Thoracic aorta (tissue), 2 donors: ENCODE measurements at places on chromosomes 16 and 17. TPM values are rescaled to one million over a fixed set of nuclear protein-coding genes. Genes with fewer than 3 reads are reported as not detected.

GRCh38 chr16:4232541-4233386, 9.1 kb downstream of the SRL start:
- no peak overlapping the region for H3K27ac ChIP-seq
- no peak for DNase-seq
- no peaks in the 10 kb centered on the region for H3K36me3 ChIP-seq
- no peaks in the 10 kb centered on the region for H3K27me3 ChIP-seq
- no peak overlapping the region for H3K4me3 ChIP-seq

DNA sequence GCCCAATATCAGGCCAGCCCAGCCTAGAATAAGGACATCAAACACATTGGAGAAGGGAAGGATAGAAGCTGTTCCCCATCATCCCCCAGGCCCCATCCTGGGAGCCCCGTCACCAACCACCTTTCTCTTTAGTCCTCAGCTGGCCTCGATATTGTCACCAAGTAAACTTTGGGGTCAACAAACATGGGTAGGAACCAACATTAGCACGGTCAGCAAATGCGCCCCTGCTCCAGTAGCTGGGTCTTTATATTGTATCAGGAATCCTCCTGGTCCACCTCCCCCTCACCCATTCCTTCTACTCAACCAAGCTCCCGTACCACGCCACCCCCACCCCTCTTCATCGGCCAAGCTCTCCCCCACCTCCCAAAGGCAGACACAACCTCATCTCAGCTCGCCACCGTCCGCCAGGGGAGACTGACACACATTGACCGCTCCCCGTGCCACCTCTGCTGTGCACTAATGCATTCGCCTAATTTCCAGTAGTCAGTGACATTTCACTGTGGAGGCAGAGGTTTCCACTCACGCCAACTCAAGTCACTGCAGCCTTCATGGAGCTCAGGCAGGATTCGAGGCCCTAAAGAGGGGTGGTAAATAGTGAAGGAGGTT, 20.7 kb upstream of the CBX2 start:
- no peak overlapping the region for H3K27ac ChIP-seq
- no peaks in the 10 kb centered on the region for H3K4me1 ChIP-seq
- no peaks in the 10 kb centered on the region for H3K27me3 ChIP-seq
- DNase-seq, result no peak
- no peaks in the 10 kb centered on the region for H3K36me3 ChIP-seq

DNA sequence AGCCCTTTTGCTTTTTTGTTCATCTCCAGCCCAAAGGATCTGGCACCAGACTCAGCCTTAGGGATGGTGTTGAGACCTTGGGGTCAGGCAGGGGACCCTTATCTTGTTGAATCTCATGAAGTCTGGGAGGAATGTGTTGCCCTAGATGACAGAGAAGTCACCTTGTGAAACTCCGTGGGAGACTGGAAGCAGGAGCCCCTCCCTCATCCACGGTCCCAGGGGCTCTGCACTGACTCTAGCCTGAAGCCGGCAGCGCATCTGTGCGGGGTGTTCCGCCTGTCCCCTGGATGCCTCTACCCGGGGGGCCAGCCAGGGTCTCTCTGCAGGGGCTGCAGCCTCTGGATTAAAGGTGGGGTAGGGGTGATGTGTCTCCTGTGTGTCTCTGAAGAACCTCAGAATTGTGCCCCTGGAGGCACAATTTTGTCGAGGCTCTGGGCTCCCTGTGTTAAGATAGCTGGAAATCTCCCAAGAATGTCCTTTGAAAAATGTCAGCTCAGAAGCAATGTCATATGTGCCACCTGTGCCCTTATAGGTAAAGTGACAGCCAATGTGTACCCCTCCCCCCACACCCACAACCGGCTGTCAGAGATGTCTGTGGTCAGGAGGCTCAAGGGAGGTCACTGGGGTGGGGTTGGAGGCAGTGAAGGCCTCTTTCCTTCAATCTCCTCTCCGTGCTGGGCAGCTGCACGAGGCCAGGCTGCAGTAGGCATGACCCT, 32.1 kb upstream of the CDC42EP4 start:
- no peaks in the 10 kb centered on the region for H3K27me3 ChIP-seq
- peaks cover 49% of the 10 kb centered on the region for H3K4me1 ChIP-seq
- no peak overlapping the region for H3K4me3 ChIP-seq
- no peaks in the 10 kb centered on the region for H3K36me3 ChIP-seq
- DNase-seq, result no peak

- no peak for DNase-seq
- no peak overlapping the region for H3K27ac ChIP-seq
- H3K36me3 ChIP-seq, result no peaks in the 10 kb centered on the region
- H3K27me3 ChIP-seq, result no peaks in the 10 kb centered on the region
These were observed 58.2 kb downstream of the FTO start for GRCh38 chr16:53761962-53762703.

- no peak for DNase-seq
- H3K27me3 ChIP-seq, result no peaks in the 10 kb centered on the region
- H3K4me3 ChIP-seq, result no peak overlapping the region
- H3K27ac ChIP-seq, result peak overlapping the region; percentile 90
- peaks cover 12% of the 10 kb centered on the region for H3K36me3 ChIP-seq
These were observed 9.0 kb downstream of the NAT9 start for GRCh38 chr17:74767111-74767516.

DNA sequence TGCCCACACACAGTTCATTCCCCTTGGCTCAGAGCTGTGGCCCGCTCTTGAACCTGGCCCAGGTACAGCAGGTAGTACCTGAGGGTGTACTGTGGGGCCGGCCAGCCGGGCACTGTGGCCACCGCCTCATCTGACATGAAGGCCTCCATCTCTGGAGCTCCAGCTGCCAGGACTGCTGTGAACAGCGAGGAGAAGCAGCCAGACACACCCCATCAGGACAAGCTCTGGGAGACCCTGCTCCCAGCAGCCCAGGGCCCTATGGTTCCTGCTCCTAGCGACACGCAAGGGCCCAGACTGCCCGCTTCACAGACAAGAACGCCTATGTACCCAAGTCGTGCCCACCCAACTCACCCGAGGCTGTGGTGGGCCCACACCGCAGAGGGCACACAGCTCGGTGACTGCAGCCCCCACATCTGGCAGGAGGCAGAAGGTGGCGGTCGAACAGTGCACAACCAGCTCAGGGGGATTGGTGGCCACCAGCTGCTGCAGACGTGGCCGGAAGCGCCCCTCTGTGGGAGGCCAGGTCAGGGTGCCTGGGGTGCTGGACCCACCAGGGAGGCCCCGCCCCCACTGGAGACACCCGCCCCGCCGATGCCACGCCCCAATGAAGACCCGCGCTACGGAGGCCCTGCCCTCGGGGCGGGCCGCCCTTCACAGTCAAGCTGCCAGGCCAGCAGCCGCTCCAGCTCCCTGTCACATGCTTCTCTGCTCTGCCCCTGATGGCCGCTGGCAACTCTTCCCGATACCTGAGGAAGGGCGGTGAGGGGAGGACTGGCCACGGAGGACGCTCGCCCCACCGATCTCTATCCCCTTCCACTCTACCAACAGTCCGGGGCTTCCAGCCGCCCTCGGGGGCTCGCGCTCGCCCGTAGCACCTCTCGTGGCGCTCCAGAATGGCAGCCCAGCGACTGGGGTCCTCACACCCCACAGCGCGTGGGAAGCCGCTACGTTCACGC, 1.1 kb upstream of the STUB1 start:
- no peak for DNase-seq
- peaks cover 19% of the 10 kb centered on the region for H3K36me3 ChIP-seq
- peak overlapping the region; percentile 49 for H3K27ac ChIP-seq
- H3K4me1 ChIP-seq, result peaks cover 28% of the 10 kb centered on the region

- no peak overlapping the region for H3K4me3 ChIP-seq
- peaks cover 3% of the 10 kb centered on the region for H3K4me1 ChIP-seq
- H3K27me3 ChIP-seq, result no peaks in the 10 kb centered on the region
- DNase-seq, result no peak
- H3K36me3 ChIP-seq, result no peaks in the 10 kb centered on the region
These were observed 242.6 kb upstream of the CIBAR2 start for GRCh38 chr16:85354686-85355514.

DNA sequence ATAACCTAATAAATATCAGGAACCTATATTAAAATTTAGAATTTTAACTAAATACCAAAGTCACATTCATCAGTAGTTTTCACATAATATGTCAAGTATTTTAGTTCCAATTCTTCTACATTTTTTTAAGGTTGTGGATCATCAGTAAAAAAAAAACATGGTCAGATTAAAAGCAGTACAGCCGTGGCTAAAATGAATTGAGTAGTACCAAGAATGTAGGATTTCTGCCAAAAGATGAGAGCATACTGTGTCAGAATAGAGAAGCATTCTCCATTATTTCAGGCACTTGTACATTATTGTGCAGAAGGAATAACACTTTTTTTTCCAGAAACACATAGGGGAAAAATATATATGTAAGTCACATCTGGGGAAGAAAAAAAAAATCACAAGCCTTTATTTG, 1176.1 kb downstream of the CDH11 start:
- DNase-seq, result no peak
- H3K27ac ChIP-seq, result no peak overlapping the region
- no peak overlapping the region for H3K4me3 ChIP-seq
- no peaks in the 10 kb centered on the region for H3K36me3 ChIP-seq
- no peaks in the 10 kb centered on the region for H3K4me1 ChIP-seq
- H3K27me3 ChIP-seq, result no peaks in the 10 kb centered on the region

- H3K36me3 ChIP-seq, result peaks cover 8% of the 10 kb centered on the region
- no peak for DNase-seq
- no peaks in the 10 kb centered on the region for H3K27me3 ChIP-seq
These were observed 547 bp upstream of the ZNF48 start for GRCh38 chr16:30394592-30395154.

- DNase-seq, result no peak
- H3K36me3 ChIP-seq, result peaks cover 48% of the 10 kb centered on the region
- no peak overlapping the region for H3K4me3 ChIP-seq
- no peaks in the 10 kb centered on the region for H3K27me3 ChIP-seq
These were observed 61.4 kb downstream of the ARHGAP17 start for GRCh38 chr16:24953721-24954120.

DNA sequence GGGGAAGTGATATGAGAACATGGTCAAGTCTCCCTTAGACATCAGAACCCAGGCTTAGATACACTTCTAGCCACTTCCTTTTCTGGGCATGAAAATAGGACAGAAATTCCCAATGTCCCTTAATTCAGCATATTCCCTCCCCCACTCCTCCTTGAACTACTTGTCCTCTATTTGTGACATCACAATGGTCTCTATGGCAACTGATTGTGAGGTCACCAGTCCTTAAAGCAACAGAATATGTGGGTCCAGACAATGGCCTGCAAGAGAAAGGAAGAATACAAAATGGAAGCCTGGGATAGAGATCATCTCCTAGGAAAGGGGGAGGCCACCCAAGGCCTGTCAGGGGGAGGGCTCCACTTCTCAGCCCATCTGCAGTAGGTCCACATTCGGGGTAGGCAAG, 6.7 kb upstream of the SEZ6 start:
- no peaks in the 10 kb centered on the region for H3K36me3 ChIP-seq
- H3K27ac ChIP-seq, result no peak overlapping the region
- H3K27me3 ChIP-seq, result no peaks in the 10 kb centered on the region
- no peaks in the 10 kb centered on the region for H3K4me1 ChIP-seq

DNA sequence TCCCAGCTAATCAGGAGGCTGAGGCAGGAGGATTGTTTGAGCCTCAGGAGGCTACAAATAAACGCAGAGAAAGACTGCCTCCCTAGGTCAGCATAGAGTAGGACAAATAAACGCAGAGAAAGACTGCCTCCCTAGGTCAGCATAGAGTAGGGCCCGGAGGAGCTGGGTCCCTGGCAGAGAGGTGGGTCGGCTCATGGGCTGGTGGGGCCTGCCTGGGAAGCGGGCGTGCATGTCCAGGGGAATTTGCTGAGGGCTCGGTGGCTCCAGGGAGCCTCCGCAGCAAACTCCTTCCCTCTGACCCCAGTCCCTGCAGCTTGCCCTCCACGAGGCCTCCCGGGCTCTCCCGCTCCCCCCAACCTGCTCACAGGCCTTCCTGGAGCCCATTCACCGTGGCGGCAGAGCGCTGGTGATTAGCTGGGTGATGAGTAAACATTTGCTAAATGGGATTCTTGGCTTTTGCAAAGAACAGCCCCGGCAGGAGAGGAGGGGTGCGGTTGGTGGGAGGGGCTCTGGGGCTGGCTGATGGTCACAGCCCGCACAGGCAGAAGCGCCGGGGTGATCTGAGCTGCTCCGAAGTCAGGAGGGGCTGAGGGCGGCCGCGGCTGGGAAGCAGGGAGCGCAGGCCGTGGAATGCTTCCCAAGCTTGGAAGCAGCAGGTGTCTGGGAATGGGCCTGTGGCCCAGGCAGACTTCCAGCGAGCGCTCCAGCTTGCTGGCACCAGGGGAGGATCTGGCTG, 93.1 kb downstream of the RTN4RL1 start:
- no peaks in the 10 kb centered on the region for H3K36me3 ChIP-seq
- DNase-seq, result no peak
- peak overlapping the region; percentile 46 for H3K4me3 ChIP-seq
- H3K27ac ChIP-seq, result no peak overlapping the region

DNA sequence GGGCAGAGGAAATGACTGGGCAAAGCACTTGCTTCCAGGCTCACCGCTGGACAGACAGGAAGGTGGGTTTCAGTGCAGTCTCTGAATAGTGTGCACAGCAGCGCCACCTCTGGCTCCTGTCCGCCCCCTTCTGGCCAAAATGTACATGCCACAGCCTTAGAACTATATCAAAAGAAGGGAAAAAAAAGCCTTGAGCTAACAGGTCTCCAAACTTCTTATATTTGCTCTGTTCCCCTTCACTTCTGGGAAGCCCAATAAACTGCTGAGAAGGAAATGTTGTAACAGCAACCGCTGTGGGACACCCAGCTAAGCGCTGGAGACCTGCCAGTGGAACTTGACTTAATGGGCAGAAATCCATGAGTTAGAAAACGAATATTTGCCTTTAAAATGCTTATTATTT, 17.5 kb downstream of the COG7 start:
- H3K36me3 ChIP-seq, result peaks cover 23% of the 10 kb centered on the region
- H3K27me3 ChIP-seq, result no peaks in the 10 kb centered on the region
- no peak overlapping the region for H3K27ac ChIP-seq
- no peaks in the 10 kb centered on the region for H3K4me1 ChIP-seq

DNA sequence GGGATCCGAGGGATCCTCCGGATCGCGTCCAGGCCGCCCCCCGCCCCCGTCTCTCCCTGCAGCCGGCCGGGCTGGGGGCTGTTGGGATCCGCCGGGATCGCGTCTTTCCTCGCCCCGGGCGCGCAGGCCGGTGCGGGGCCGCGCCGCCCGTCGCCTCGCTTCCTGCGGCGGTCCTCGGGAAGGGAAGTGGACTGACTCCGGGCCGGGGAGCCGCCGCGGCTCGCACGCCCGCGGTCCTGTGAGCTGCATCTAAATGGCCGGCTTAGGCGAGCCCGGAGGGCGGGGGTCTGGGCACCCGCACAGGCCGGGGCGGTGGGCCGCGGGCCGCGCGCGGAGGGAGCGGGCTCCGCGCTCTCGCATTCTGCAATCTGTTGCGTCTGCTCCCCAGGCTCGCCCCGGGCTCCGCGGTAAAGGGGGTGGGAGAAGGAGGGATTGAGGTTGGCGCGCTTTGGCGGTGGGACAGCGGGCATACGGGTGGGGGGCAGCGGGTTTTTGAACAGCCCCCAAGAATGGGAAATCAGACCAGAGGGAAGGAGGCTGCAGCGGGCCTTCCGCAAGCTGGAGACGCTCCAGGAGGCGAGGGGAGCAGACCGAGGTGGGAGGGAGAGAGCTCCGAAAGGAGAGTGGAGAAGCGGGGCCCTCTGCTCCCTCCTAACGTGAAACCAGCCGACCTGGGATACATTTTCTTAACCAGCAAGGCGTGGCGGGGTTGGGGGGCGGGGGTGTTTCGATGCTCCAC, 2.2 kb downstream of the TMEM132E start:
- H3K27me3 ChIP-seq, result peaks cover 7% of the 10 kb centered on the region
- H3K4me3 ChIP-seq, result peak overlapping the region; percentile 76
- no peaks in the 10 kb centered on the region for H3K36me3 ChIP-seq
- H3K4me1 ChIP-seq, result peaks cover 39% of the 10 kb centered on the region
- DNase-seq, result no peak
- H3K27ac ChIP-seq, result no peak overlapping the region

- no peak overlapping the region for H3K4me3 ChIP-seq
These were observed 73.7 kb upstream of the ZNF750 start for GRCh38 chr17:82913304-82914043.

TAT gene
- total RNA-seq, result not detected

TMC8 gene
- 5.6 TPM for total RNA-seq

SP6 gene
- not detected for total RNA-seq

SDR42E2 gene
- not detected for total RNA-seq

ASIC2 gene
- 1.1 TPM for total RNA-seq
